ENCODE measurements at places on chromosomes 11 and 22.

GRCh38 chr11:28981381-28981780 is 873.2 kb downstream of the METTL15 start:
- no peak for DNase-seq

GRCh38 chr22:22802339-22802970 is 85.2 kb upstream of the IGLL5 start:
- DNase-seq: no peak

GRCh38 chr22:22357024-22357883 is 112.7 kb downstream of the VPREB1 start:
- DNase-seq: peak; percentile 80

GRCh38 chr11:86218125-86219084 is 26.1 kb upstream of the EED start:
- peak; percentile 37 for DNase-seq

- no peak for DNase-seq
Observed at GRCh38 chr22:41775976-41776375, 24.5 kb upstream of the CCDC134 start.

DNA sequence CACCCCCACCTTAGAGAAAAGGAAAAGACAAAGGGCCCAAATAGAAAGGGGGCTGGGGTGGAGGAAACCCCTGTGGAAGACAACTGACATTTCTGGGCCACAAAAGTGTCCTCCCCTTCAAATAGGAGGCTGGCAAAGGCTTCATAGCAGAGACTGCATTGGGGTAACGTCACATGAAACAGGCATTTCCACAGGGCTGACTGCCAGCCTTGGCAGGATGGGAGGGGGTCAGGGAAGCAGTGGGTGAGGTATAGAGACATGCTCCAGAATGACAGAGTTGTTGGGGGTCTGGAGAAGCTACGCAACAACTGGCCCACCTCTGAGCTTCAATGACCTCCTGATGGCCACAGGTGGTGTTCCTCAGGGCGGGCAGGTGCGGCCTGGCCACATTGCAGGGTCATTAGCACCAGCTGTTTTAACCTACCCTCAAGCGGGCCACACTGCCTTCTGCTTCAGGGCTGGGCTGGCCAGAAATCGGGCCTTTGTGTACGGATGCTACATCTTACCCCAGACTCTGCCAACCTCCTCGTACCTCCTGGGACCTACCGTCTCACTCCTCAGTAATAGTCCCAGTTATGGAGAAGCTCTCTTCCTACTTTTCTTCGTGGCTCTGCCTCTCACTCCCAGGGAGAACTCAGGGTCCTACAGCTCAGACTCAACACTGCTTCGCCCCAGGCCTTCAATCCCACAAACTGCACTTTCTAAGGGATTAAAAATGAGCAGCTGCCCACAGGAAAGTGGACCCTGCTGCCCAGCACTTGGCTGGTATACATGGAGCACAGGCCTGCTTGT is 160.0 kb upstream of the NCAM1 start:
- DNase-seq: no peak

DNA sequence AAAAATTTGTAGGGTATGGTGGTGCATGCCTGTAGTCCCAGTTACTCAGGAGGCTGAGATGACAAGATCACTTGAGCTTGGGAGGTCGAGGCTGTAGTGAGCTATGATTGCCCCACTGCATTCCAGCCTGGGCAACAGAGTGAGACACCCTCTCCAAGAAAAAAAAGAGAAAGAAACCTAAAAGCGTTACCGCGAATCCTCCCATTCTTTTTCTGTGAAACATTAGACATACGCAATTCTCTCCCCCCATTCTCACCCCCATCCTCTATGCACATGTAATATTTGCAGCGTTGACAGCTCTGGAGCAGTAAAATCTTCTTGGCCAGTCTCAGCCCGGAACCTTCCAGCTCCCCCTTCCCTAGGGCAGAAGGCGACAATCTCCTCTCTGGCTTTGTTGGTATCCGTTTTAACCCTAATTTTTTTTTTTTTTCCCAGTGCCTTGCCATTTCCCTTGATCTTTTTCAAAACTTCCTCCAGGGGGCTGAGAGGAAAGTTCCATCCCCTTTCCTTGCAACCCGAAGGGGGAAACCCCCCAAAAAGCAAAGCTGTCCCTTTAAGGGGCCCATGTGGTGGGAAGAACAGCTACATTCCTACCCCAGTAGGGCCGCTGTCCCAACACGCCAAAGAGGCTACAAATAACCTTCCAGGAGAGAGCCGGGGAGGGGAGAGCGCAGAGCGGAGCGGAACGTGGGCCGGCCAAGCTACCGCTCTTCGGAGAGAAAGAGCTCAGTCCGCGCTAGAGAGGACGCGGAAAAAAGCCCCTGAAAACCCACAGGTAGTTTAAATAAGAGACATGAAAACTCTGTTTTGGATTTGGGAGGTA is 1.9 kb downstream of the LRP4 start:
- no peak for DNase-seq

- DNase-seq: no peak
Observed at GRCh38 chr11:66157182-66157864, 87.3 kb downstream of the PACS1 start.

DNA sequence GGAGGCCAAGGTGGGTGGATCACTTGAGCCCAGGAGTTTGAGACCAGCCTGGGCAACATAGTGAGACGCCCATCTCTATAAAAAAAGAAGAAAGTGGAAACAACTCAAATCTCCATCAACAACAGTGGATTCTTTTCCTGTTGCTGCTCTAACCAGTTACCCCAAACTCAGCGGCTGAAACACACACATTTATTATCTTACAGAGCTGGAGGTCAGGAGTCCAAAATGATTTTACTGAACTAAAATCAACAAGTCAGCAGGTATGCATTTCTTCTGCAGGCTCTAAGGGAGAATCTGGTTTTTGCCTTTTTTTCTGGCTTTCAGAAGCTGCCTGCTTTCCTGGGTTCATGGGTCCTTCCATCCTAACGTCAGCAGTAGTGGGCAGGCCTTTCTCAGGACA is 11.7 kb upstream of the GCAT start:
- DNase-seq: no peak

DNA sequence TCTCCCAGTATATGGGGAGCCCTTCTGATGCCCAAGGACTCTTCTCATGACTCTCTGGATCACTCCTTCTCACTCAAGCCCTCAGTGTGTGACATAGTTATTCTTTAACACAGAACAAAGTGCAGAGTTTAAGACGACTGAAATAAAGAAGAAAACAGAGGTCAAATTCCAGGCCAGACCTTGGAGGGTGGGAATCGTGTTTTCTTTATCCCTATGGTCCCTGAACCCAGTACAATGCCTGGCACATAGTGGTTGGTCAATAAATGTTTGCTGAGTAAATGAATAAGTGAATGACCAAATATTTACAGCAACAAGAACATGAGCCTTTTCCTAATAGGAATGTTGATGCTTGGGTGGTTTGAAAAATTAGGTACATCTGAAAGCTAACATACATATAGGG is 28.8 kb downstream of the VSTM5 start:
- DNase-seq: no peak

DNA sequence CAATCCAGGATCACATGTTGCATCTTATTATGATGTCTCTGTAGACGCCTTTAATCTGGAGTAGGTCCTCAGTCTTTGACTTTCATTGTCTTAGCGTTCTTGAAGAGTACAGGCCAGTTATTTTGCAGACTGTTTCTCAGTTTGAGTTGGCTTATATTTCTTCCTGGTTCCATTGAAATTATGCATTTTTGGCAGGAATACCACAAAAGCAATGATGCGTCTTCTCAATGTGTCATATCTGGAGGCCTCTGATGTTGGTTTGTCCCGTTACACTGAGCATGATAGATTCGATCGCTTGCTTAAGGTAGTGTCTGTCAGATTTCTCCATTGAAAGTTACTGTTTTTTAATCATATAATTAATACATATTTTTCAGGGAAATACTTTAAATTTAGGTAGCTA is 30.6 kb downstream of the TECTA start:
- DNase-seq: no peak
